ENCODE measurements at places on chromosomes 4 and X. TPM values are rescaled to one million over a fixed set of nuclear protein-coding genes. Genes with fewer than 3 reads are reported as not detected.

Gene BRS3
- polyA plus RNA-seq = not detected

Gene SMIM10
- not detected for polyA plus RNA-seq

Gene CHRDL1
- 3.3 TPM for polyA plus RNA-seq

Gene KLB
- polyA plus RNA-seq = not detected

Gene IQSEC2
- polyA plus RNA-seq = 2.4 TPM

Gene TRO
- polyA plus RNA-seq = 361 TPM

Gene SSX4
- polyA plus RNA-seq = not detected

Gene MAML3
- polyA plus RNA-seq = 10.2 TPM

Gene EMCN
- 4.0 TPM for polyA plus RNA-seq

All from neural cell (in vitro differentiated cells).